Stimulated activated CD4-positive, alpha-beta T cell treated with anti-CD3 and anti-CD28 coated beads, Interleukin-1b, Interleukin-23, amount 100 ng/mL, for 24 hours (primary cell): ENCODE measurements at places on chromosomes 1 and 21.

- no peak for DNase-seq
These were observed 31.2 kb upstream of the C1orf174 start for GRCh38 chr1:3931007-3931912.

DNA sequence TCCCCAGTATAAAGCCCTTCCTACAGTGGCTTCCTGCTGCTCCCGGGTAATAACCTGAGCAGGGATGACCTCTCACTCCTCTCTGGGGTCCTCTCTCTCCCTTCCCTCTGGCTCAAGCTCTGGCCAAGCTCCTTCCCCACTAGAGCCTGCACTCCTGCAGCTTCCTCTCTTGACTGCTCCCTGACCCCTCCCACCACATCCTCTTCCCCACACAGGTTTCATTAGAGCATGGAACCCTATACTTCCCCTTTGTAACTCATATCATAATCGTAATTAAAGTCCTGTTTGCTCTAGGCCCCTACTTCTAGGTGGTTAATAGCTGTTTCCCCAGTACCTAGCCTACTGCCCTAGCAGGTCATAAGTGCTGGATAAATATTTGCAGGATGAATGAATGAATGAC, 146.2 kb downstream of the C1orf21 start:
- DNase-seq, result no peak

DNA sequence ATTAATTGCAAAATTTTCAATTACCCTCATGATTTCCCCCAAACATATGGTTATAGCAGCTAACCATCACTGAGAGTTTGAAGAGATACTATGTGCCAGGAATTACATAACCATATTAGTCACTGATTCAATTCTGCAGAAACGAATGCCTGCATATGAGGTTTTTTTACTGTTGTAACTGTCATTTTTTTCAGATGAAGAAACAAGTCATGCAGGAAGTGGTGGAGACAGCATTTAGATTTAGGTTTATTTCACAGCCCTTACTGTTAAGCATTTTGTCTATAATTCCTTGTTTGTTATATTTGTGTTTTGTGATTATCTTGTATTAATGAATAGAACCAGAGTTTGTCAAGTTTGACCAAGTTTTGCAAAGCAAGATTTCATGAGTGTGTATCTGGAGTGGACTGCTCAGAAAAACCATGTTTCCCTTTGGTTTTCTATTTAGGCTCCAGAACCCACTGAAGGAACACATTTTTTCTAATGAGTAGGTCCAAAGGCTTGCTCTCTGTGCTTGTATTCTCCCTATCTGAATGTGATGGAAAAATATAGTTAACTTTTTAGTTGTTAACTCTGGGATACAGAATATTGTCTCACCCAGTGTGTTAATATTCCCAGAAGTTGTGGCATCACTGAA, 308.5 kb upstream of the ADAMTS5 start:
- no peak for DNase-seq

GRCh38 chr21:19566975-19567374, 1163.4 kb upstream of the TMPRSS15 start:
- DNase-seq, result no peak

DNA sequence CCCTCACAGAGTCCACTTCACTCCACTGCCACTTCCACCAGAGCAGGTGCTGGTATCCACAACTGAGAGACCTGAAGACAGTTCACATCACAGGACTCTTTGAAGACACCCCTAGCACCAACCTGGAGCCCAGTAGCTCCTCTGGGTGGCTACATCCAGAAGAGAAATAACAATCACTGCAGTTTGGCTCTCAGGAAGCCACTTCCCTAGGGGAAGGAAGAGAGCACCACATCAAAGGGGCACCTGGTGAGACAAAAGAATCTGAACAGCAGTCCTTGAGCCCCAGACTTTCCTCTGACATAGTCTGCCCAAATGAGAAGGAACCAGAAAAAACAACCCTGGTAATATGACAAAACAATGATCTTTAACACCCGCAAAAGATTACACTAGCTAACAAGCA, 113.2 kb downstream of the TENT5C start:
- DNase-seq, result no peak

DNA sequence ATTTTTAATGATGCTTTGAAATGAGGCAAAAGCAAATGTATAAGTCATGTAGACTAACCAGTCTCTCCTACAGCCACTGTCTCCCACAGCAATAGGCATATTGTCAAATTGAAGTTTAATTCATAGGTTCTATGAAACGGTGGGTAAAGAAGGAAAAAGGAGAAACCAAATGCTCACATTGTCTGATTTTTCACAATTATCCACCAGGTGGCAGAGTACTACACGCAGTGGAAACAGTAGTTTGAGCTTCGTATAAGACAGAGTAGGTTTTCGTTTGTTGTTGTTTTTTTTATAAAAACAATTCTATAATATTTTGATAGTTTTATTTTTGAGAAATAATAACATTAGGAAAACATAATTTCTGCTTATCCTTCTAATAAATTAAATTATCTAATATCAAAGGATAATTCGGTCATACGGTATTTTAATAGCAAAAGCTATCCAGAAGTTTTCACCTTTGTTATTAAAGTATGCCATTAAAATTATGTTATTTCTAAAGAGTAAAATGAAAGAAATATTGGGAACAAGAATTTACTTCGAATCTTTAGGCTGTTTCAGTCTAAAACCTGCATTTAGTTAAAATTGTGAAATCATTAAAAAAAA, 39.1 kb downstream of the TYW3 start:
- no peak for DNase-seq

DNA sequence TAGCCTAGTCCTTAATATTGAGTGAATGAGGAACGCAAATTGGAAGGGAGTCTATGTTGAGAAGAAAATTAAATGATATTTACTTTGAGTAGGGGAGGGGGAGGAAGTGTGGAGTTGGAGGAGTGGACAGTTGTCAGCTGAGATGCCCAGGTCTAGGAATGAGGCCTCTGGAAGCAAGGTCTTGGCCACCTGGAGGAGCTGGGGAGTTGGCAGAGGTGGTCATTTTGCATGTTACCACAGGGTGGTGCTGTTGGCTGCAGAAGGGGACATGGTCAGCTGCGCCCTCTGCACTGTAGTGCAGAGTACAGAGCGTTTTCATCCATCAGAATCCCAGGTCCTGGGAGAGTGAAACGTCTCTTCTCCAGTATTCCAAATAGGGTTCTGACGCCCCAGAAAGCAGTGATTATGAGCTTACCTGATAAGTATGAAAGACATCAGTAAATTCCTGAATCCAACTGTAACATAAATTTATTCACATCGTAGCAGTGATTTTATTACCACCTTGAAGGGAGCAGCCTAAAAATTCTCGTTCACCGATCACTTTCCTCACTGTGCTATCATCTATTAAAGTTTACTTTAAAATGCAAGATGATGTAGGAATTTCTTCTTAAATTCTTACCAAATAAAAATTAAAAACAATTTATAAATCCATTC, 13.8 kb downstream of the PARK7 start:
- DNase-seq, result no peak

DNA sequence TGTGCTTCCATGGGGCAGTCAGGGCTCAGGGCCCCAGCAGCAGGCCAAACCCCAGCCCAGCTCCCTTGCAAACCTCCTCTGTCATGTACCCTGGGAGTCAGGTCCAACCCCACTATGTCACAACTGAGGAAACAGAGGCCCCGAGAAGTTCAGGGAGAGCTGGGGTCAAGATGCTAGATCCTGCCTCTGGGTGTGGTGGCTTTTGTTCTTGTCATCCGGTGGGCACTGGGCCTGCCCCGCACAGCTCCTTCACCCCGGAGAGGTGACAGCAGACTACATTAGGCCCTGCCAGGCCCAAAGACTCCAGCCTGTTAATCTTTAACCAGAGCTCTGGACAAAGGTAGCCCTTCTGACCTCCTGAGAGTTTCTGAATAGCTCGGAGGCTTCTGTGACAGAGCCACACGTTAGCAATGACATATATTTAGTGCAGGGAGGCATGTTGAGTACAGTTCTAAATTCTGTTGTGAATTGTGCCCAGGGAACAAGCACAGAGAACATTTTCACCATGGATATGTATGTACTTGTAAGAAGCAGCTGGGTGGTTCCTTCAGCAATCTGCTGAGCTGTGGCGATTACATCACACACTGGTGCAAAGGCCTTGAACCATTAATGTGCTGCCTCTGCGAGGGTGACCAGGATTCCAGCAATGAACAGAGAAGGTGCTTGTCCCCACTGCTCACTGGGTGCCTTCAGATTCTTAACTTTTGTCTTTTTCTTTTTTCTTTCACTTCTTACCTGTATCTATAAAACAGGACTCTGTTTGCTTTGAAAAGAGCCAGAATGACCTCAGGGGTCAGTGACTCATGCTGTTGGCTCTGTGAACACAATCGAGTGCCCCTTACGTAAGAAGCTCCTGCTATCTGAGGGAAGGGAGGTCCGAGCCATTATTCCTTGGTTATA, 102.8 kb downstream of the RHOU start:
- no peak for DNase-seq

DNA sequence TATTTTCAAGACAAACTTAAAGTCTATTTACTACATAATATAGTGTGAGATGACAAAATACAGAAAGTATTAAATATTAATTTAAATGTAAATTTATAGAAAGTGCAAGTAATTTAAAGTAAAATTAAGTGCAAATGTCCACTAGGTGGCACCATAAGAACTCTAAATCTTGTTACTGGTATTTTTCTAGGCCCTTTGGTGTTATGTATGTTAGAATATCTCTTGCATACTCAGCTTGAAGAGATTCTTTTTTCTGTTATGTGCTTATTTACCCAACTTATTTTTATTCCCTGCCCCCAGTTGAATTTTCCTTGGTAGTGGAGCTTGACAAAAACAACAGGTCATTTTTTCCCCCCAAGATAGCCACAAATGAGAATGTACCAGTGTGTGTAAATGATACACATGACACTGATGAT, 71.5 kb downstream of the RPS6KC1 start:
- no peak for DNase-seq

- no peak for DNase-seq
These were observed 17.4 kb downstream of the KIAA0319L start for GRCh38 chr1:35539824-35540261.

GRCh38 chr21:42654179-42654912, 925 bp downstream of the PDE9A start:
- DNase-seq, result no peak

DNA sequence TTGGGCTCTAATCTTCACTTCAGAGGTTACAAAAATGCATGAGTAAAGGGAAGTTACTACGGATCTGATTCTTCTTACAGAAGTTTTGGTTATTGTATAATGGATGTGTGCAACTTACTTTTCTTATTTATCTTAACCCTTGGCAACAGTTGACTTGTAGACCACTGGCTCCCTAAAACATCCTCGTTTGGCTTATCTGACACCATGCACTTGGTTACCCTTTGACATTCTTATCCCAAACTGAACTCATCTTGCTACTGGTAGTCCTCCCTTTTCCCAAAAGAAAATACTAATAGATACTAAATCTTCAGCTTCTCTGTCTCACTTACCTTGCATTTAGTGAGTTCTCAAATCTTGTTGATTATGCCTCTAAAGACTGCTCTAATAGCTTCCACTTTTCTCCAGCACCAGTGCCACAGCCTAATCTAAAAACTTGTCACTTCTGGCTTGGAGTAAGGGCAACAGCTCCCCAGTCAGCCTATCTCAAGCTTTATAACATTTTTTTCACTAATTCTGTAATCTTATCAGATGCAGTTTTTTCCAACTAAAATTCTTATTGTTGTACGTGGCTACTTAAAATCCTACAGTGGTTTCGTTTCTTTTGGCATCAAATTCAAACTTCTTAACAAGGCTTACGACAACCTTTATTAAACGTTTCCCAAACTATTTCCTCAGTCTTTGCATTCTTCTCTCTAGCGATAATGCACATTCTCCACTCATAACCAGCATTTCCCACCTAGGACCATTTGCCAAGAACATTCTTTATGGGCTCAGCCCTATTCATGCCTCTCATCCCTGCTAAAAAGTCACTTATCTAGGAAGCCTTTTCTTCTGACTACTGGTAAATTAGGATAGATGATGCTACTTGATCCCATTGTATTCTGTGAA, 204.2 kb downstream of the KCNT2 start:
- no peak for DNase-seq

DNA sequence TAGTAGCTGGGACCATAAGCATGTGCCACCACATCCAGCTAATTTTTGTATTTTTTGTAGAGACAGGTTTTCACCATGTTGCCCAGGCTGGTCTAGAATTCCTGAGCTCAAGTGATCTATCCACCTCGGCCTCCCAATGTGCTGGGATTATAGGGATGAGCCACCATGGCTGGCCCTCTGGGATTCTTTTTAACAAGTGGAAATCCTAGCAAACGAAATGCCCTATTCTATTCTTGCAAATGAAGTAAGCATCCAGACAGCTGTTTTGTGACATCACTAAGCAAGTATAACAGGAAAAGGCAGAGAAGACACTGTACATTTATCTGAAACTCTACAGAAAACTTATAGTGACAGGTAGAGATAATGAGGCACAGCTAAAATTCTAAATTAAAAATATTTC, 86.4 kb downstream of the DDAH1 start:
- DNase-seq, result no peak

- no peak for DNase-seq
These were observed 94.3 kb downstream of the ADGRL4 start for GRCh38 chr1:78911956-78912880.

DNA sequence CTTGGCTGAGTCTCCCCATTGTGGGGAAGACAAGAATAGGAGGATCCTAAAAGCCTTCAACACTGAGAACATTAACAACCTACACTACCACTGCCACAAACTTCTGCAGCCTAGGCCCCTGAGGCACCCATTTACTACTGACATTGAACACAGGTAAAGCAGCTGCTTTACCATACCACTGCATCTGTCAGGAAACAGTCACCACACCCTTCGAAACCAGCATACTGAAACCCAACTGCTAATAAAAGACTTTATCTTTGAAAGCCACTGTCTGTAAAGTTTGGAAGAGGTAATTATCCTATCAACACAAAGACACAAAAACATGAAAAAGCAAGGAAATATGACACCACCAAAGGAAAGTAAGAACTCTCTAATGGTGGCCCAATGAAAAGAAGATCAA, 7.4 kb downstream of the IFNAR1 start:
- no peak for DNase-seq

- DNase-seq, result no peak
These were observed 67.5 kb downstream of the TRIM11 start for GRCh38 chr1:228339059-228339704.

- DNase-seq, result no peak
These were observed 253.0 kb downstream of the FGGY start for GRCh38 chr1:59549903-59550302.

DNA sequence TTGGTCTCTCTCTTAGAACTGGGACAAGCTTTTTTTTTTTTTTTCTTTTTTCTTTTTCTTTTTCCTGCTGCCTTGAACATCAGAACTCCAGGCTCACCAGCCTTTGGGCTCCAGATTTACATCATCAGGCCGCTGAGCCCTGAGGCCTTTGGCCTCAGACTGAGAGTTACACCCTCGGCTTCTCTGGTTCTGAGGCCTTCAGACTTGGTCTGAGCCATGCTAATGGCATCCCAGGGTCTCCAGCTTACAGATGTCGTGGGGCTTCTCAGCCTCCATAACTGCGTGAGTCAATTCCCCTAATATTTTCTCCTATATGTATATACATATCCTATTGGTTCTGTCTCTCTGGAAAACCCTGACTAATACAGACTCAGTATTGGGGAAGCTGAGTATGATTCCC, 36.5 kb upstream of the RC3H1 start:
- DNase-seq, result no peak
